Nucleus accumbens (tissue), 56 donors: ENCODE measurements at places on chromosomes 7 and 10.

- DNase-seq: peak; percentile 26
Observed at GRCh38 chr7:141550386-141551093, 670 bp upstream of the AGK start.

DNA sequence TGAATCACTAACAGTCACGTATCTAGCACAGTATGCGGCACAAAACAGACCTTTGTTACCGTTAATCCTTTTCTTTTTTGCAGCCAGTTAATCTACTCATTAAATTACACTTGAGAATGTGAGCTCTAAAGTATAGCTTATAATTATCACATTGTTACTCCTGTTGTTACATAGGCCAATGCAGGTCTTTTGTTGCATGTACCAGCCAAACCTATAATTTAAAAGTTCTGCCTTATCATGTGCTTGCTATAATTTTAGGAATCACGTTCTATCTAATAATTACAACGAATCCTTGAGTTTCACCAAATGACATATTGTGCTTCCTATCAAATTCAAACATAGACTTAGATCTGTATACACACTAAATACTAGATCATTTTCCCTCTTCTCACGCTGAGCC is 245.1 kb downstream of the DGKI start:
- no peak for DNase-seq

- DNase-seq: no peak
Observed at GRCh38 chr7:77544518-77544917, 7.4 kb downstream of the PTPN12 start.

DNA sequence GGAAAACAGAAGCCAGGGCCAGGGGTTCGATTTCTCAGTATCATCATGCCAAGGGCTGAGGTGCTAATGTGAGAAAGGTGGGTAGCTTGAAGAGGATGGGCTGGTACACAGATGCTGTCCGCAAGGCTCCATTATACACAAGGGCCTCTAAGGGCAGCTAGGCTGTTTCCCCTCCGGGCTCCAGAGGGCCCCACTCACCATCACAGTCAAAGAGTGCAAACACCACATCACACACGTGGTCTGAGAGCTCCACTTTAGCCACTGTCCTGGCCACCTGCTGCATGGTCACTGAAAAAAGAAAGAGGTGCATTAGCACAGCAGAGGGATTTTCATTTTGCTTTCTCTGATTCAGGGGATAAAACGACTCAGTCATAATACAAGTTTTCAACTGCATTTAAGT is 20.9 kb upstream of the DNAJB12 start:
- peak; percentile 52 for DNase-seq

GRCh38 chr7:99560834-99561736 is 2.6 kb downstream of the ZNF655 start:
- no peak for DNase-seq

- no peak for DNase-seq
Observed at GRCh38 chr7:120278773-120279172, 5.8 kb downstream of the KCND2 start.

- DNase-seq: no peak
Observed at GRCh38 chr7:156666368-156667109, 26.0 kb downstream of the RNF32 start.

DNA sequence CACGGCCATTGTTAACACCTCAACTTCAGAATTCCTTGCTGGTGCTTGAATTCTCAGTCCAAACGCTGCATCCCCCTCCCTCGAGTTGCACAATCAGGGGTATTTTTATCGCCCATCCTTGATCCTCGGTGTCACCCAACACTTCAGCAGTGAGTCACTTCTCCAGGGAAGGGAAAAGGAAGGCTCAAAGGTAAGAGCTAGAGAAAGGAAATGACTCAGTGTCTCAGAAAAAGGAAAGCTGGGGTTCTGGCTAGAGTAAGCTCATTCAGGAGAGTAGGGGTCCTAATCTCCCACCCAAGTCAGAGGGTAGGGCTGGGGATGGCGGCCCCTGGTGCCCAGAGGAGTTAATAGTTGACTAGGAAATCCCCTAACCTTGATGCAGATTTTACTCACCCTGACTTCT is 39.8 kb upstream of the TRIM8 start:
- DNase-seq: no peak

- no peak for DNase-seq
Observed at GRCh38 chr7:69277366-69277765, 320.9 kb upstream of the AUTS2 start.

DNA sequence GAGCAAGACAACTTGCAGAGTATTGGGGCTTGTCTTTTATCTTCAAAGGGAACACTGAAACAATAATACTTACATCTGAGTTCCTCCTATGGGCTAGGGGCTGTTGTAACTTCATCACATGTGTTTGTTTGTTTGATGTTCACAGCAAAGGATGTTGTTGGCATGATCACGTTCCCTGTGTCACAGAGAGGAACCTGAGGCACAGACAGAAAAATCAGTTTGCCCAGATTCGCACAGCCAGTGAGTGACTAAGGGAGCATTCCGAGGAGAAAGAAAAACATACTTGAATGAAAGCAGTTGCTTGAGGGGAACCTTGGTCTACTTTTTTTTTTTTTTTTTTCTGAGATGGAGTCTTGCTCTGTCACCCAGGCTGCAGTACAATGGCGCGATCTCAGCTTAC is 87.2 kb upstream of the PFKP start:
- no peak for DNase-seq

- DNase-seq: peak; percentile 62
Observed at GRCh38 chr7:71752171-71752935, 620.4 kb downstream of the GALNT17 start.

DNA sequence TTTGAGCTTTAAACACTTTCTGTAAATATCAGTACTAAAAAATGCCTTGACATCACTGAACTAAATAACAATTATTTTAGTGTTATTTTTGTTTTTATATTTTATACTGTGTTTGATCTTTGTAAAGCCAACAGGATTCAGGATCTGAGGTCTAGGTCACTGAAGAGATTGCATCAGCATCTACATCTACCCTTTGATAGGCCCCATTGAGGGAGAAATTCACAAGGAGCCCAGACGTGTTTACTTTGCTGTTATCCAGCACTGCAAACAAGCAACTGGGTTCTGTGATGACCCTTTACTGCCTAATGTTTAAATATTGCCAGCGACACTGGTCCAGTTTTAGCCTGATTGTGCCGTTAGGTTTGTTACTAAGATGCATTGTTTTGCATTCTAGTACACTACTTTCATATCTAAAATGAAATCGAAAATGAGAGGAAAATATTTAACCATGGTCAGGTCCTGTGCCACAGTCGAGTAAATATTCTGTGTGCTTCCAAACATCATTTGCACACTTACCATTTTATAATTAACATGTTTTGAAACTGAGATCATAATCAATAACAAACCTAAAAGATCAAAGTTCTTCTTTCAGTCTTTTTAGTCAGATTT is 48.7 kb downstream of the SP8 start:
- no peak for DNase-seq

- DNase-seq: no peak
Observed at GRCh38 chr7:54090652-54091213, 451.4 kb upstream of the VSTM2A start.

DNA sequence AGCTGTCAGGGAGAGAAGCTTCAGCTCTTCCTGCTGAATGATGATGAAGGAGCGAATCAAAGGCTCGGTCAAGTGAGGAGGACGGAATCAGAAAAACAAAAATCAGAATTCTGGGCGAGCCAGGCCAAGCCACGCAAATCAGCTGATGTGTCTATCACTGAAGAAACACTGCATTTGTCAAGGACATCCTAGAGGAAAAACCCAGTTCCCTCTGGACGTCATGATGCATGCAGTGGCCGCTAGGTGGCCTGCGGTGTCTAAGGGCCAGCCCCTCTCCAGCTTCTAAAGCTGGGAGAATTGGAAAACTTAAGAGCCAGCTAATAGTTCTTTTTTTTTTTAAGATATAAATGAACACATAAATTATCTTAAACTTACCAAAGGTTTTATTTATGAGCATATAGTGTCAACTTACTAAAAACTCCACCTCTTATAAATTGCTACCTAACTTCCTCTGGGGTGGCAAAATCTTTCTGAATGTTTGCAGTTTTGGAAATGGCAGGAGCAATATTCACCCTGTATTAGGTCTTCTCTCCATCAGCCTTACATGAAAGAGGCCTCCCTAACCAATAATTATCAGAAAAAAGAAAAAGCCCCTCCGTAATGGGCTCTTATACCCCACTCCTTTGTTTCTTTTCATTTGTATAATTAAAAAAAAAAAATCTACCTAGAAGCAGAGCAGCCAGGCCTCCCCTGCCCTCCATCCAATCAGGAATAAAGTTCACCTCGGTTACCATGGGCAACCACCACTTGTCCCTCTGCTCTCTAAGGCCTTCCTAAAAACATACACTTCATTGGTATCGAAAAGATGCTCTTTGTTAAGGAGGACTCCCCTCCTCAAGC is 186.8 kb downstream of the USP6NL start:
- DNase-seq: peak; percentile 11

GRCh38 chr10:71014021-71014805 is 125.8 kb upstream of the PCBD1 start:
- DNase-seq: no peak

DNA sequence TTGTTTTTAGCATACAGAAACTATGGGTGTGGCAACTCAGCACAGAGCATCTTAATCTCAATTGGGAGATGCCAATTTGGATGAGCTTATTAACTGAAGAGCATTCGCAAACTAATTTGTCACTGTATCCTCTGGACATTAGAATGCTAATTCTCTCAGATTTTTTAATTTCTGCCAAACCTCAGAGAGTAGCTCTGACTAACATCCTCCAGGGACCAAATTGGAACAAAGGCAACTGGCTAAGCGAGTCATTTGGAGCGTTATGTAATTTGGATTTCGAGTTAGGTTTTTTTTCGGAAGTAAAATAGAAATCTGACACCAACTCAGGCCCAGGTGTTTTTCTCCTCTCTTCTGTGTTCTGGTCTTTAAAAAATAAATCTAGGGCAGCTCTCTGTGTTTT is 201.9 kb downstream of the BMPER start:
- DNase-seq: no peak

DNA sequence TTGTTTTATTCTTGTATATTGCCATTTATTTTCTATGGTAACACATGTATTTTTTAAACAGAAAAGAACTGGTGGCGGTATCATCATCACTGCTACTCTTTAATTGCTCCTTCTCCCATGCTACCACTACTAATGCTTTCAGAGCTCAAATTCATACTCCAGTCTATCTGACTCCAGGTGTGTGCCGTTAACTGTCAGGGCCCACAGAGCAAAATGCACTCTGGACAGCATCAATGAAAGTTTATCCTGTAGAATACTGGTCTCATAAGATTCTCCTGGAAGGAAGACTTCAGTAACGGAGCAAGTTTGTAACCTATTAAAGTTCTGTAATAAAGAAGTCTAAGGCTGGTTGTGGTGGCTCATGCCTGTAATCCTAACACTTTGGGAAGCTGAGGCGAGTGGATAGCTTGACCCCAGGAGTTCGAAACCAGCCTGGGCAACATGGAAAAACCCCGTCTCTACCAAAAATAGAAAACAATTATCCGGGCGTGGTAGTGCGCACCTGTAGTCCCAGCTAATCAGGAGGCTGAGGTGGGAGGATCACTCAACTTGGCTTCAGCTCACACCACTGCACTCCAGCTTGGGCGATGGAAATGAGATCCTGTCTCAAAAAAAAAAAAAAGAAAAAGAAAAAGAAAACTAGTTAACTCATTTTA is 18.4 kb downstream of the ZNRF2 start:
- no peak for DNase-seq

GRCh38 chr7:6209340-6209739 is 63.1 kb downstream of the CYTH3 start:
- no peak for DNase-seq

DNA sequence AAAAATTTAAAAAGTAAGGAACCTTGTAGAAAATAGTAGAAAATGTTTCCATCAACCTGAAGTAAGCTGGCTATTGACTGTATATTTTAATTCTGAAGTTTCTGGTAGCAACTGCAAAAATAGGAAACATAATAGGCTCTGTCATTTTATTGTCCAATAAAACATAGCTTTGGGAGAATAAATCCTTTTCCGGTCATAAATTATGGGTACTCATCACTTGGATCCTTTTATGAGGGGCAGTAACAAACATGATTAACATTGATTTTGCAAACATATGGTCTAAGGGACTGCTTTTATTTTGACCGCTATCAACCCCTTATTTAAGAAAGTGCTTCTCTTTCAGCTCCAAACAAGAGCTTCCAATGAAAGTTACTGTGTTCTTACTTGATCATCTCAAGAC is 495.9 kb upstream of the ANKRD30A start:
- no peak for DNase-seq

- no peak for DNase-seq
Observed at GRCh38 chr7:30987178-30987577, 23.4 kb downstream of the GHRHR start.

GRCh38 chr10:4838743-4839142 is 12.7 kb downstream of the AKR1E2 start:
- DNase-seq: no peak

DNA sequence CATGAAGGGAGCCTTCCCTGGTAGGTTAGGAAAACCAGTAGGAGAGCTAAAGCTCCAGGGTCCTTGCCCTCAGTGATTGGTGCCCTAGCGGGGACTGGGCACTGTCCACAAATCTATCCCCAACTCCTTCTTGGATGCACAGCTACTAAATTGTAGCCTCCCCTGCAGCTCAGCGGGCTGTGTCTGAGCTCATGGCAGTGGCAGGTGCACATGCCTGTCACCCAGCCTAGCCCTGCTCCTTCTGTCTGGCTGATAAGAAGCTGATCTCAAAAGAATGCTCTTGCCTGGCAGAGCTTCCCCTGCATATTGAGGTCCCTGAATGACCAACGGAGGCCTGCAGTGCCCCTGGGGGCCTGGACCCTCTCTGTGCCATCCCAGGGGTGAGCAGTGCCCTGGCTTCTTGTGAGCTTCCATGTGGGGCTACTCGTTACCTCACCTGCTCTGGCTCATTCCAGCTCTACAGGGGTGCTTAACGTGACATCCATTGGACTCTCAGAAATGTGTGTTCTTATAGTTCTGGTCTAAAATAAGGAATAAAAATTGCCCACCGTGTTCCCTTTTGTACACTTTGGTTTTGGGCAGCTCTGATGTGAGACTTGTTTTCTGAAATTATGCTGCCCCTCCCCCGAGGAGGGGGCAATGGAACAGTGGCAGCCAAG is 59.8 kb upstream of the ANTXRL start:
- no peak for DNase-seq

- peak; percentile 23 for DNase-seq
Observed at GRCh38 chr7:30155481-30155880, 20.7 kb downstream of the MTURN start.

- no peak for DNase-seq
Observed at GRCh38 chr10:90960355-90960814, 39.5 kb upstream of the ANKRD1 start.

GRCh38 chr7:144835155-144835611 is 670 bp downstream of the TPK1 start:
- DNase-seq: peak; percentile 68

DNA sequence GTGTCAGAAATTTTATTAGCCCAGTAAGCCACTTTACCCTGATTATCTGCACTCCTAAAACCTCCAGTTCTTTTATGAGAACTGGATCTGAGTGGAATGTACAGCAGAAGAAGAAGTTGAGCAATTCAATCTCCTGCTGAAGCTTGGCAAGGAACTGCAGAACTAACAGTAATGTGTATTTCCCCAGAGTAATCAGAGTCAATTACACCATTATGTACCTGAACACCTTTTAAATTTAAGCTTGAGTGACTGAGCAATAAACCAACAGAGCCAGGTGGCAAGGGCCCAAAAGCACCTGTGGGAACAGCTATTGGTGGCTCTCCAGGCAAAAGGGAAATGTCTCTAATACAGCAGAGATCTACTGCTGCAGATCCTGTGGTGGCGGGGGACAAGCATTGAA is 40.1 kb upstream of the AKR1C2 start:
- no peak for DNase-seq
